Activated naive CD4-positive, alpha-beta T cell treated with anti-CD3 and anti-CD28 coated beads for 36 hours (primary cell): ENCODE measurements at places on chromosomes 1 and 21. TPM values are rescaled to one million over a fixed set of nuclear protein-coding genes. Genes with fewer than 3 reads are reported as not detected.

The ADGRB2 gene
- total RNA-seq: 0.24 TPM

The CLDN8 gene
- total RNA-seq: not detected

- H3K27me3 ChIP-seq: peaks cover 10% of the 10 kb centered on the region
- no peak for DNase-seq
- no peaks in the 10 kb centered on the region for H3K4me1 ChIP-seq
- H3K4me3 ChIP-seq: peak overlapping the region; percentile 73
These were observed 568 bp downstream of the TRIM45 start for GRCh38 chr1:117120774-117121588.

The SLFNL1 gene
- 0.10 TPM for total RNA-seq

The AJAP1 gene
- not detected for total RNA-seq

DNA sequence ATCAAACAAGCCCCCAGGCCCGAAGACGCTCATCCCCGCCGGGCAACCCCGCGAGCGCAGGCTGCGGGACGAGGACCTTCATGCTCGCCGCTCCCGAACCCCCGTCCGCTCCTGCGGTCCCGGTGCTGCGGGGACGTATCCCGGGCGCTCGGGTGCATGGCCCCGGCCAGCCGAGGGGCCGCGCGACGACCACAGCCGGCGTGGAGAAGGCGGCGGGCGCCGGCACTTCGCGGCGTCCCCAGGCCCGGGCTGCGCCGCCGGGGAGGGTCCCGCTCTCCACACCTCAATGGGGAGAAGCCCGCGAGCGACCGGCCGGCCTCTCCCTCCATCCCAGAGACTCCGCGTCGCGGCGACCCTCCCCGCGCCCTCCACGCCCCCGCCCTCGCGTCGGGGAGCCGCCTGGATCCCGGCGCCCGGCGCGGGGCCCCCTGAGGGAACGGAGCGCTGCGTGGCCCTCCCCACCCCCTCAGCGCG, 401 bp downstream of the ERRFI1 start:
- H3K36me3 ChIP-seq: no peaks in the 10 kb centered on the region
- peak; percentile 6 for DNase-seq
- H3K27ac ChIP-seq: no peak overlapping the region
- peak overlapping the region; percentile 67 for H3K4me3 ChIP-seq

DNA sequence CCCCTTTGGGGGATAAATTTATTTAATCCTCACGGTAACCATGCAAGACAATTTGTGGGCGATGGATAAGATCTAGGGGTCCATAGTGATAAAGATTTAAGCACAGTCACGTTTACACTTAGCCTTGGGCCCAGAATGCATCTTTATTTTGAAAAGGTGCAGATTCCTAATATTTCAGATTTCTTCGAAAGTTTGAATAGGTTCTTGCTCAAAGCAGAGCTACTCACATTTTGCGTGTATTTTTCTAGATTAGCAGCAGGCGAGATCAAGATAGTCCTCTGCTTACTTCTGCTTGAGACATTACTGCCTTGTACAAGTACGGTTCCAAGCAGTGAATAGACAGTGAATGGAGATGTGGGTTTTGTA, 647 bp downstream of the TSEN15 start:
- peaks cover 5% of the 10 kb centered on the region for H3K27me3 ChIP-seq
- H3K4me3 ChIP-seq: peak overlapping the region; percentile 96
- no peak for DNase-seq
- peak overlapping the region; percentile 96 for H3K27ac ChIP-seq
- H3K4me1 ChIP-seq: peaks cover 38% of the 10 kb centered on the region

- H3K27ac ChIP-seq: peak overlapping the region; percentile 51
- no peak for DNase-seq
These were observed 19.0 kb downstream of the DNALI1 start for GRCh38 chr1:37575692-37576091.

The AUNIP gene
- 8.4 TPM for total RNA-seq

GRCh38 chr1:47927165-47927564, 70.0 kb downstream of the TRABD2B start:
- H3K4me3 ChIP-seq: no peak overlapping the region
- no peak for DNase-seq
- H3K27me3 ChIP-seq: peaks cover 14% of the 10 kb centered on the region
- H3K36me3 ChIP-seq: no peaks in the 10 kb centered on the region

- H3K27me3 ChIP-seq: no peaks in the 10 kb centered on the region
- no peaks in the 10 kb centered on the region for H3K36me3 ChIP-seq
- no peak for DNase-seq
- no peaks in the 10 kb centered on the region for H3K4me1 ChIP-seq
- no peak overlapping the region for H3K27ac ChIP-seq
These were observed 18.6 kb downstream of the ACTL8 start for GRCh38 chr1:17773591-17774326.

DNA sequence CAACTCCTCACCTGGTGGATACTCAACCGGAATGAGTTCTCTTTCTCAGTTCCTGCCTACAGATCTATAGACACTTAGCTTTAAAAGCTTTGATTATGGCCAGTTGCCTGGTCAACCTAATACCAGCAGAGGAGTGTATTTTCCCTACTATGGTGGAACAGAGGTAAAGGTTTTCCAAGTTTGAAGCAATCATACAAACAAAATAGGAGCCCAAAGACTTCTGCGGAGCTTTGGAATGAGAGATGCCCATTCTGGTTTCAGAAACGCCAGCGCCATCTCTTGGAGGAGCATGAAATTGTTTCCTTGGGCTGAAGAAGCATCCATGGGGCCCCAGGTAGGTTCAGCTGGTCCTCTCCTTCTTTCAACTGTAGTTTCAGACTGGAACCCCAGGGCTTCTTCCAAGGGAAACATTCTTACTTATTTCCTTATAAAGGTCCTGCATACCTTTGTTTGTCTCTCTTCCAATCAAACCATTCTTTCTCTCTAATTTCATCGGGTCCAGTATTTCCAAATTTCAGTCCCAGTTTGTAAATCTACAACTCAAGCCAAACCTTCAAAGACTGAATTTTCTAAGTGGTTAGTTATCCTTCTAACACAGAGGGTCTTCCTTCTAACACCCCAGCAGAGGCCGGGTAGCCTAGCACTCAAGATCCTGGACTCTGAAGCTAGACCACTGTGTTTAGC, 95.9 kb downstream of the KCNJ15 start:
- peak; percentile 80 for DNase-seq
- no peak overlapping the region for H3K4me3 ChIP-seq
- H3K4me1 ChIP-seq: peaks cover 44% of the 10 kb centered on the region
- no peak overlapping the region for H3K27ac ChIP-seq
- no peaks in the 10 kb centered on the region for H3K36me3 ChIP-seq
- no peaks in the 10 kb centered on the region for H3K27me3 ChIP-seq

- H3K27me3 ChIP-seq: peaks cover 9% of the 10 kb centered on the region
- no peak overlapping the region for H3K27ac ChIP-seq
- no peaks in the 10 kb centered on the region for H3K36me3 ChIP-seq
These were observed 56.3 kb upstream of the NFASC start for GRCh38 chr1:204814166-204814884.

The CD5L gene
- total RNA-seq: not detected

The BSND gene
- not detected for total RNA-seq

GRCh38 chr21:25750085-25750484, 15.3 kb downstream of the GABPA start:
- H3K27ac ChIP-seq: peak overlapping the region; percentile 35
- peak; percentile 8 for DNase-seq

GRCh38 chr1:172895761-172896160, 155.0 kb downstream of the TNFSF18 start:
- no peak for DNase-seq
- H3K4me3 ChIP-seq: no peak overlapping the region
- peaks cover 6% of the 10 kb centered on the region for H3K27me3 ChIP-seq
- H3K4me1 ChIP-seq: peaks cover 48% of the 10 kb centered on the region

- H3K4me3 ChIP-seq: no peak overlapping the region
- no peaks in the 10 kb centered on the region for H3K4me1 ChIP-seq
- H3K27ac ChIP-seq: no peak overlapping the region
These were observed 83.4 kb downstream of the GREM2 start for GRCh38 chr1:240528591-240528990.

The LRRC53 gene
- not detected for total RNA-seq

GRCh38 chr1:92516574-92516973, 29.8 kb upstream of the GFI1 start:
- no peaks in the 10 kb centered on the region for H3K27me3 ChIP-seq
- H3K36me3 ChIP-seq: peaks cover 50% of the 10 kb centered on the region
- no peak overlapping the region for H3K27ac ChIP-seq
- H3K4me1 ChIP-seq: peaks cover 18% of the 10 kb centered on the region

The OR2L13 gene
- not detected for total RNA-seq

The SAMD11 gene
- not detected for total RNA-seq

- H3K4me3 ChIP-seq: peak overlapping the region; percentile 79
- peak; percentile 79 for DNase-seq
- H3K27ac ChIP-seq: peak overlapping the region; percentile 32
- H3K4me1 ChIP-seq: peaks cover 28% of the 10 kb centered on the region
- H3K27me3 ChIP-seq: no peaks in the 10 kb centered on the region
- H3K36me3 ChIP-seq: peaks cover 4% of the 10 kb centered on the region
These were observed 710 bp upstream of the SLC30A1 start for GRCh38 chr1:211579440-211580302.

DNA sequence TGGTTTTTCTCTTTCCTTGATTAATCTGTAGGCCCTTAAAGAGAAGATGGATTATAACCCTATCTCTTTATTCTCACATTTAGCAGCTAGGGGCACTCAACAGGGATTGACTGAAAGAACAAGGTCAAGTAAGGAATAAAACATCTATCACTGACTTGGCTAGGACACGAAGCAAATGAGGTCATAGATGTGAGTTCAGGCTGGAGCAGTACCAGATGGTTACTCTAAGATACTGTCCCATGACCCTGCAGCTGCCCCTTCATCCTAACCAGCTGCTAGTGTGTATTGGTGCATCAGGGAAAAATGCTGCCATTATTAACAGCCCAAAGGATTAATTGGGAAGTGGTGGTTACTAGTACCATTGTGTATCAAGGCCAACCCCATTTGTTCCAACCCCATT, 221.9 kb downstream of the CTH start:
- H3K27me3 ChIP-seq: no peaks in the 10 kb centered on the region
- no peak overlapping the region for H3K27ac ChIP-seq
- H3K4me3 ChIP-seq: no peak overlapping the region
- H3K36me3 ChIP-seq: no peaks in the 10 kb centered on the region

GRCh38 chr1:207981976-207982375, 71.1 kb upstream of the CD34 start:
- no peak overlapping the region for H3K27ac ChIP-seq
- H3K4me3 ChIP-seq: no peak overlapping the region
- no peaks in the 10 kb centered on the region for H3K36me3 ChIP-seq
- no peak for DNase-seq

DNA sequence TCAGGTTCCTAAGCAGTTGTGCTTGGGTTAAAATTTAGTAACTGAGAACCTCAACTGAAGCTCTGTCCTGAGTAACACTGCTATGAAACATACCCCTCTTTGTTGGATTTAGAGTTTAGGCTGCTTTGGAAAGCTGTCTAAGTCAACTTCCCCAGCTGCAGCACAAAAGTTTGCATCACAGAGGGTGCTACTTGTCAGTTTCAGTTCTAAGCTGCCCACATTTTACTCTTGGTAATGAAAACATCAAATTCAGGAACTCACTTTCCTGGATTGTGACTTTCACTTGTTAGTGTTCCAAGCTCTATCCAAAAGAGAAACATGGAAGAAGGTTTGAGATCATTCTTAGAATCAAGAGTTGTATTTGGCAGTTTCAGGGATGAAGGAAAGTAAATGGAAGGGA, 191.7 kb upstream of the NFIA start:
- H3K27me3 ChIP-seq: peaks cover 10% of the 10 kb centered on the region
- no peaks in the 10 kb centered on the region for H3K4me1 ChIP-seq
- no peak overlapping the region for H3K27ac ChIP-seq
- H3K4me3 ChIP-seq: no peak overlapping the region

DNA sequence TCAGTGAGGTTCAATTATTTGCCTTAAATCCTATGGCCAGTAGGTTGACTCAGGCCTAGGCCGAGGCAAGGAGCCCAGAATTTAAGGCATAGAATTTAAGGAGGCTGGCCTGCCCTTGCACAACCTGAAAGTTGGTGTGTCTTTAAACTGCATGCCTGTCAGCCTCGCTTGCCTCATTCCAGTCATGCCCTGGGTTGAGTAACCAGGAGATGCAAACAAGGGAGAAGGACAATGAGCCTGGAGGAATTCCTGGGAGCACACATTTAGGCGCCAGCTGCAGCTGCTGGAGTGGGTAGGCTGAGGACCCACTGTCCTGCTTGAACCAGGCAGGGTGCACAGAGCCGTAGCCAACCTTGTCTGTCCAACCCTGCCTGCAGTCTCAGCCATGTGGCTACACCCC, 11.7 kb downstream of the CD2 start:
- no peaks in the 10 kb centered on the region for H3K27me3 ChIP-seq
- peaks cover 97% of the 10 kb centered on the region for H3K4me1 ChIP-seq
- peak overlapping the region; percentile 100 for H3K4me3 ChIP-seq

The DPT gene
- total RNA-seq: not detected

GRCh38 chr1:81584398-81584797, 216.3 kb upstream of the ADGRL2 start:
- H3K4me1 ChIP-seq: no peaks in the 10 kb centered on the region
- no peak overlapping the region for H3K27ac ChIP-seq
- no peaks in the 10 kb centered on the region for H3K36me3 ChIP-seq
- H3K27me3 ChIP-seq: peaks cover 5% of the 10 kb centered on the region
- no peak for DNase-seq

The GSTM1 gene
- not detected for total RNA-seq

- no peak overlapping the region for H3K4me3 ChIP-seq
- H3K27me3 ChIP-seq: peaks cover 6% of the 10 kb centered on the region
- H3K36me3 ChIP-seq: no peaks in the 10 kb centered on the region
These were observed 120.4 kb downstream of the WDR3 start for GRCh38 chr1:118049981-118050380.

The HSD11B1 gene
- 8.0 TPM for total RNA-seq

DNA sequence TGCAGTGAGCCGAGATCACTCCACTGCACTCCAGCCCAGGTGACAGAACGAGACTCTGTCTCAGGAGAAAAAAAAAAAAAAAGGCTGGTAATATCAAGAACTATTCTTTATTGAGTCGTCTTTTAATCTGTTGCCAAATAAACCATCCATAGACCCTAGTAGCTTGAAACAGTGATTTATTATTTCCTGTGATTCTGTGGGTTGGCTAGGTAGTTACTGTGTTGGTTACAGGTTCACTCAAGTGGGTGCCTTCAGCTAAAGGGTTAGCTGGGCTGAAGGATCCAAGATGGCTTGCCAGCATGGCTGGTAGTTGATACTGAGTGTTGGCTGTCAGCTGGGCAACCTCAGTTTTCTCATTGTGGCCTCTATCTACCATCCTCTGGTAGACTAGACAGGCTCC, 9.2 kb downstream of the TLCD4 start:
- H3K27me3 ChIP-seq: peaks cover 7% of the 10 kb centered on the region
- no peak overlapping the region for H3K27ac ChIP-seq
- DNase-seq: no peak
- H3K36me3 ChIP-seq: no peaks in the 10 kb centered on the region
- no peaks in the 10 kb centered on the region for H3K4me1 ChIP-seq
- no peak overlapping the region for H3K4me3 ChIP-seq

DNA sequence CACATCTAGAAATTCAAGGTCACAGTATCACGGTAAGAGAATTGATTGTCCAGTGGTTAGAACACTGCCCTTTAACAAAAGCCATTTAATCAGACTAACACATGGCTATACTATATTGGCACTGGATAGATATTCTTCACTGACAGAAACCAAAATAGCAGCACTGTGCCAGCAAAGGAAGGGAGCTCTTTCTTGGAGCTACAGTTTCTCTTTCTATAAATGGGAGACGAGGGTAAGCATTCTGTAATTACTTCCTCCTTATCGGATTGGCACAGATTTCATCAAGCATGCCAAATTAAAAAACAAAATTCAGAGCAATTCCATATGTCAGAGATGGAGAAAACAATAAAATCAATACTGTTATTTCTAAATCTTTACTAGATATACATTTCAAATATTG, 115.7 kb upstream of the CACYBP start:
- H3K27me3 ChIP-seq: no peaks in the 10 kb centered on the region
- DNase-seq: no peak
- H3K27ac ChIP-seq: no peak overlapping the region
- no peak overlapping the region for H3K4me3 ChIP-seq

The RASSF5 gene
- total RNA-seq: 257 TPM
